ENCODE measurements at places on chromosomes 3 and 15.

DNA sequence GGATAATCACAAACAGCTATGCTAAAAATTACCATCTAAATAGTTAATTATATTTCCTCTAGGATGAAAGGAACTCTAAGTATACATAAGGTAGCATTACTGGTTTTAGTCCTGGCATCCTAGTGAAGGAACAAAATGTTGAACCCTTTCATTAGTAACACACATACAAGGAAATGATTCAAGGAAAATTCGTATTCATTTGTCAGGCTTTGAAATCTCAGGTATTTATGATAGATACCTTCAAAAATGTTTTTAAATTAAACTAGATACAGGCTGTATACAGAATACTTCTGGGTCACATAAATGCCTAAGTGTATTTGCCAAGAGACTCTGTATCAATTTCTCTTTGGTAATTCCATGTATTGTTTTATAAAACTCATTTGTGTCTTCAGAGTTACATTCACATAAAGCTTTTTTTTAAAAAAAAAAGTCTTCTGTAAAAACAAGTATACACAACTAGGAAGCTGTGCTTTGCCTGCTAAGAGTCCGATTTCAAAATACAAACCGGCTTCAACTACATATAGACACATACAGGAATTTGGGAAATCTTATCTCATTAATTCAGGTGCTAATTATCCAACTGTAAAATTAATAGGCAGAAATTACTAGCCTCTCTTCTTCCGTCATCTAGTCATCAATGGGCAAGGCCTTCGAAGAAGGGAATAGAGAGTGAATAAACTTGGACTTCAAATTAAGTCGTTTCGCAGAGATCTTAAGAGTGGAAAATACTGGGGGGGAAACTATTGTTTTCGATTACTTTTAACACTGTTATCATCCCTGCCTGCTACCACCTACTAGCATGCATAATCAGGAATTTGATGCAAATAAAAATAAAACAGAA lies 1.3 kb downstream of the SECISBP2L start:
- no peak for DNase-seq

DNA sequence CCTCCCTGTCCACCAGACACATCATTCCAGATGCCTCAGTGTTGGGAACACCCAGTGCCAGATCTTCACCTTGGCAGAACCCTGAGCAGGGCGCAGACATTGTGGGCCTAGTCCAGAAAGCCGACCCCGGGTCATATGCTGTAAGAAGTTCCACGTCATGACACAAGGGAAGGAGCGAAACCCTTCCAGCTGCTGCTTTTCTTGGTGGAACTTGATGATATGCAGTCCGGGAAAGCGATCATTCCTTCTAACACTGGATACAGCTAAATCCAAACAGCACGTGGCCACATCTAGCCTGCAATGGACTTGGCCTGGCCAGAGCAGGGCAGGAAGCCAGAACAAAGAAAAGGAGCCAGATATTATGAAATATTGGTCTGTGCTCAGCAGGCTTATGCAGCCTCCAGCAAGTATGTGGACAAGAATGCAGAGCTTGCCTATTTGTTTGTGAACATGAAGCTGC lies 22.0 kb downstream of the GASK1A start:
- DNase-seq, result no peak

- DNase-seq, result no peak
Measured at GRCh38 chr3:87436781-87437543, 160.6 kb upstream of the POU1F1 start.

- DNase-seq, result peak; percentile 31
Measured at GRCh38 chr3:170584585-170585007, 1.3 kb downstream of the SLC7A14 start.

GRCh38 chr15:101775136-101775535 lies 28.2 kb upstream of the OR4F6 start:
- DNase-seq, result no peak

DNA sequence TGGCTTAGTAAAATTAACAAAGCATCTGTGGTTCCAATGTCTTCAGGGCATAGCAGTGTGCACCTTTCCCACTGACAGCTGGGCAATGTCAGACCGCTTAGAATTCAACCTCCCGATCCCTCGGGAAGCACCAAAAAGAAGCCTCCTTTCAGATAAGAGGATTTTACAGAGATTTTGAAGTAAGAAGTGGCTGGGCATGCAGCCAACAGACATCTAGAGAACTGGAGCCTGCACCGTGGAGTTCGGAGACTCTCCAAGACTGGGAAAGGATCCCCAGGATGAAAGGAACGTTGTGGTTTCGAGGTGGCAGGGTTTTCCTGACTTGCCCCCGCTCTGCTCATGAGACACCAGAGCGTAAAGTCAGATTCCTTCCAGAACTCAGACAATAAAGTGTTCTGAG lies 5.3 kb downstream of the FAM174B start:
- DNase-seq, result no peak

DNA sequence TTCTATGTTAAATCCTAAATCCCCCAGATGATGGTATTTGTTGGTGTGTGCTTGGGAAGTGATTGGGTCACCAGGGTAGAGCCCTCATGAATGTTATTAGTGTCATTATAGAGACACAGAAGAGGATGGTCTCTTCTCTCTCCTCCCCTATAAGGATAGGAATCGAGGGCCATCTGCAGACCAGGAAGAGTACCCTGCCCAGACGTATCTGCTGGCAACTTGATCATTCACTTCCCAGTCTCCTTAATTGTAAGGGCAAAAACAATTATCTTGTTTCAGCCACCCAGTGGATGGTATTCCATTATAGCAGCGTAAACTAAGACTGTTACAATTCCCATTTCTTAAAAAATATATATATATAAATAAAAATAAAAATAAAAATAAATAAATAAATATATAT lies 892.2 kb downstream of the SI start:
- no peak for DNase-seq

GRCh38 chr3:146504498-146505197 lies 35.3 kb upstream of the PLSCR2 start:
- DNase-seq, result no peak

DNA sequence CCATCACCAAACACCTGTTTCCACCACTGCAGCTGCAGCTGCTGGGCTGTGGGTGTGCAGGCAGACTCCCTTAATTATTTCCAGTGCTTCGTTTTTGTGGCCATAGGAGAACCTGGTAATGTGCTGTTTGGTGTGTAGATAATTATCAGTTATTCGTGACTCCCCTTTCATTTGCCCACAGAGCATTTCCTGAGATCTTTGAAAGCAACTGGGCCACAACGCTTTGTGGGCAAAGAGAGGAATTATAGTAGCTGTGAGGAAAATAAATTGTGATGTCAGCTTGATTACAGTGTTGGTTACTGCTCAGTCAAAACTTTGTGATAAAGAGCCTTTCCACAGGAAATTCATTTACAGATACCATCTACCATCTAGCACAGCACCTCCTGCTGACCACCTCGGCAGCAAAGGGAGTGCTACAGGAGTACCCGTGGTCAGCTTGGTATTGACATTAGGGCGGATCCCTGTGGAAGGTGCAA lies 193.3 kb upstream of the SLCO3A1 start:
- no peak for DNase-seq

GRCh38 chr3:59267021-59267420 lies 217.2 kb upstream of the CFAP20DC start:
- DNase-seq, result no peak

- DNase-seq, result no peak
Measured at GRCh38 chr3:113304856-113305540, 93.6 kb downstream of the BOC start.

DNA sequence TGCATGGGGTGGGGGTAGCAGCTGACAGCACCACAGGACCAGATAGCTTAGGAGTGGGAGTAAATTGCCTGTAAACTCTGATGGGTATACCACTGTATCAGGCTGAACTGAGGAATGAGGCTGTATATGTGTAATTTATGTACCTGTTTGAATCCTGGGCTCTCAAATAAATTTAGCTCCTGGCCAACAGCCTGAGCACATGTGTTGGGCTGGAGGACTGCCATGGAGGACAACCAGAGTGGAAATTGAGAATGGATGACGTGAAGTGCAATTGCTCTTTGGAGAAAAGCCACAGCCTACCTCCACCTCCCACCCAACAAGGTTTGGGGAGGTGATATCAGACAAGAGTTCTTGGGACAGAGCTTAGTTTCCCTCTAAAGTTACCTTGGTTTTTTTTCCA lies 328.6 kb upstream of the PROK2 start:
- DNase-seq, result no peak

DNA sequence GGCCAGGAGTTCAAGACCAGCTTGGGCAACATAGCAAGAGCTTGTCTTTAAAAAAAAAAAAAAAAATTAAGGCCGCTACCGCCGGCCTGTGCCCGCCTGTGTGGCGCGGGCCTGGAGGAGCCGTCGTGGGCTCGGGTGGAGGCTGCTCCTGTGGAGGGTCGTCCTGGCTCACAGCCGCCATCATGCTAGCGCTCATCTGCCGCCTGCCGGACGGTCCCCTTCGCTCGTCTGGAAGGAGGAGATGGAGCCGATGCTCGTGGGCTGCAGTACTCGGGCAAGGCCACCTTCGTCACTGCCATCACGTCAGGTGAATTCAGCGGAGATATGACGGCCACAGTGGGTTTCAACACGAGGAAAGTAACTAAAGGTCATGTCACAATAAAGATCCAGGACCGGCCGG lies 37.4 kb downstream of the TFRC start:
- no peak for DNase-seq

- no peak for DNase-seq
Measured at GRCh38 chr3:173275740-173276139, 121.8 kb upstream of the NLGN1 start.

DNA sequence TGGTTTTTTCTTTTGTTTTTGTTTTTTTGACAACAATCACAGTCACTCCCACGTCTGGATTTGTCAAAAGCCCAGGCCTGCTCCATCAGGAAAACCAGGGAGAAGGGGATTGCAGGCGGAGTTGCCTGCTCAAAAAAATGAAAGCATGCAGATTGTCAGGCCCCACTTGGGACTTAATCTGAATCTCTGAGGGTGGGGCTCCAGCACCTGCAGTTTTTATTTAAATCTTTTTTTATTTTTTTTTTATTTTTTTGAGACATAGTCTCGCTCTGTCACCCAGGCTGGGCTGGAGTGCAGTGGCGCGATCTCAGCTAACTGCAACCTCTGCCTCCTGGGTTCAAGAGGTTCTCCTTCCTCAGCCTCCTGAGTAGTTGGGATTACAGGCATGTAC lies 140.9 kb downstream of the FOXP1 start:
- DNase-seq, result no peak

DNA sequence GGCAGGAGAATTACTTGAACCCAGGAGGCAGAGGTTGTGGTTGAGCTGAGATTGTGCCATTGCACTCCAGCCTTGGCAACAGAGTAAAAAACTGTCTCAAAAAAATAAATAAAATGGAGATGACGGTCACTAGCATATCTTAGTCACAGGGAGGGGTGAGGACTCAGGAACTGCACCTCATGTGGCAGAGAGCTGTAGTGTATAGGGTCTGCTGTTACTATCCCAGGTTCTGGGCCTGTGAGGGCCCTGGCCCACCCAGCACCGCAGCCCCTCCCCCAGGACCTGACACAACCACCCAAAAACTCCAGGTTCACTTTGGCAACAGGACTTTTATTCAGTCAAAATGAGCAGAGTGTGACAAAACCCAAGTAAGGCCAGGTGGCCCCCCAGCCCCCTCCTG lies 22.3 kb downstream of the RNU5B-1 start:
- no peak for DNase-seq

- DNase-seq, result no peak
Measured at GRCh38 chr3:146491303-146491702, 21.9 kb upstream of the PLSCR2 start.

- DNase-seq, result no peak
Measured at GRCh38 chr3:64238971-64239667, 13.9 kb upstream of the PRICKLE2 start.

DNA sequence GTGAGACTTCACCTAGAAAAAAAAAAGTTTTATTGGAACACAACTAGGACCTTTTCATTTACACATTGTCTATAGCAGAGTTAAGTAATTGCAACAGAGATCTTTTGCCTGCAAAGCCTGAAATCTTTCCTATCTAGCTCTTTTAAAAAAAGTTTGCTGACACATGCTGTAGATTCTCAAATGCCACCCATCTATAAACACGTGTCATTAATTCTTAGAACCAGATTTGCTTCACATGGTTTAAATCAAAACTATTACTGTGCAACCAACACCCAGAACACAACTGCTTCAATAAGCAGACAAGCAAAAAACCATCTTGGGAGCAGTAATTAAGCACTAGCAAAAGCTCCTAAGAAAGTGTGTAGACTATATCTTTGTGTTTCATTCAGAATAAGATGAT lies 55.0 kb downstream of the OXSM start:
- DNase-seq, result no peak

GRCh38 chr15:41154412-41154811 lies 38.3 kb upstream of the INO80 start:
- DNase-seq, result no peak

GRCh38 chr3:185645596-185646381 lies 59.7 kb downstream of the SENP2 start:
- no peak for DNase-seq

DNA sequence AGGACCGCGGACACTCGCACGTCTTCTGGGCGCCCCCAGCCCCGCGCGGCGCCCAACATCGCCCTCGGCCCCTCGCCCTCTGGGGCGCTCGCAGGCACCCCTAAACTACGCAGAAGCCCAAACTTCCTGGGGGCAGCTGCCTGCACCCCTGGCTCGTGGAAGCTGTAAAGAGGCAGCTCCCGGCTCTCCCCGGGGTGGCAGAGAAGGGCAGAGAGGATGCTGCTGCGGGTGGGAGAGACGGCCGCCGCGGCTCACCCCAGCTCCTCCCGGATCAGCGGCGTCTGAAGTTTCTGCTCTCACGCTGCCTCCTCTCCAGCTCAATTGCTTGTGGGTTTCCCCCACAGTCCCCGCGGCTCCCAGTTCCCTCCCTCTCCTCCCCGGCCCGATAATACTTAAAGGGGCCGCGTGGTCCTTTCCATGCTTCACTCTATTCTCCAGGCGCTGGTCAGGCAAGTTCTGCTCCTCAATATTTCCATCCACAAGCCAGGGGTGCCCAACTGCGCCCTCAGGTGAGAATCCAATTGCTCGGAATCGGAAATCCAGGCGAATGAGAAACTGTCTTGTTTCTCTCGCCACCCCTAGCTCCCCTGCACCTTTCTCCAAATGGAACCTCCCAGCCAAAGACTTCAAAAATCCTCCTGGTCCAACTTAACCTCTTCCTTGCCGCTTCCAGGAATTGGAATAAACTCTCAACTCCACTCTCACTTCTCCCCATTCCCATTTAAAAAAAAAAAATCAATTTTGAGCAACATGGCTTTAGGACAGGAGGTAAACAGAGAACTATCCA lies 748.5 kb downstream of the ROBO1 start:
- DNase-seq, result no peak

GRCh38 chr3:105835606-105836005 lies 33.2 kb downstream of the CBLB start:
- DNase-seq, result no peak

GRCh38 chr15:57873564-57874209 lies 167.2 kb downstream of the POLR2M start:
- DNase-seq, result no peak

GRCh38 chr15:78425643-78426042 lies 12.4 kb upstream of the IREB2 start:
- DNase-seq, result no peak

DNA sequence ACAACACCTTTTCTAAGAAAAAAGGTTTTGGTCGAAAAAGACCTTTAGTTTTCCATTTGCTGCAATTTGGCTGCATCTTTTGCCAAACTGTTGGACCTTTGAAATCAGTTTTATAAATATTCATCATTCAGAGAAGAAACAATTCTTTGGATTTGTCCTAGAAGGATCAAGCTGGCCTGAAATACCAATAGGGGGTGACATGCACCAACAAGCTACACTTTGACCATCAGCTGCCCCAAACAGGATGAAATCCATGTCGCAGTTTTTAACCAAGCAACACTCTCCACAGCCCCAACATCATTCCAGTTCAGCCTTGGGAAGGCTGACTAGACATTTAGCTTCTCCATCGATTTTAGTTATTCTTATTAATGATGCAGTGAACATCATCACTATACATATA lies 9.8 kb downstream of the RPL15 start:
- no peak for DNase-seq
